ENCODE measurements at places on chromosomes 5 and 9. TPM values are rescaled to one million over a fixed set of nuclear protein-coding genes. Genes with fewer than 3 reads are reported as not detected.

The GABRA6 gene
- 0.29 TPM for total RNA-seq

The IFNA16 gene
- total RNA-seq = not detected

The FOXD1 gene
- total RNA-seq = 23.6 TPM

The SH3TC2 gene
- 10.6 TPM for total RNA-seq

The KCTD16 gene
- total RNA-seq = 1.1 TPM

The CRHBP gene
- not detected for total RNA-seq

The ARID3C gene
- total RNA-seq = not detected

The CACNA1B gene
- under 0.01 TPM for total RNA-seq

The LCN1 gene
- total RNA-seq = not detected

The CCL27 gene
- not detected for total RNA-seq

The NTRK2 gene
- total RNA-seq = 0.14 TPM

The DAB2IP gene
- 27.1 TPM for total RNA-seq

The DOK3 gene
- total RNA-seq = 2.2 TPM

The PLCXD3 gene
- 0.14 TPM for total RNA-seq

The PLAC8L1 gene
- not detected for total RNA-seq

The SLC34A1 gene
- not detected for total RNA-seq

The KCNV2 gene
- total RNA-seq = not detected

The WNT8A gene
- not detected for total RNA-seq

The SLC25A46 gene
- 60.4 TPM for total RNA-seq

The SPAAR gene
- not detected for total RNA-seq

The PLEKHG4B gene
- under 0.01 TPM for total RNA-seq

The TXNDC8 gene
- not detected for total RNA-seq

The GAS1 gene
- 10.3 TPM for total RNA-seq

The KIF20A gene
- total RNA-seq = 0.66 TPM

The PSAT1 gene
- total RNA-seq = 75.0 TPM

The SEMA6A gene
- total RNA-seq = 1.1 TPM

The NUDT12 gene
- total RNA-seq = 7.4 TPM

The GABRA1 gene
- not detected for total RNA-seq

The INSYN2B gene
- total RNA-seq = 4.6 TPM

The S100Z gene
- total RNA-seq = 0.14 TPM

The PAEP gene
- not detected for total RNA-seq

The SLC6A3 gene
- not detected for total RNA-seq

The KIF12 gene
- total RNA-seq = not detected

The NR2F1-AS1 gene
- total RNA-seq = 33.8 TPM

The RNF14 gene
- total RNA-seq = 49.9 TPM

The C9orf40 gene
- 1.5 TPM for total RNA-seq

The ARL14EPL gene
- total RNA-seq = not detected

The PPIC gene
- 37.0 TPM for total RNA-seq

The IFNA21 gene
- not detected for total RNA-seq

The CD14 gene
- total RNA-seq = 1.3 TPM

The C8G gene
- total RNA-seq = not detected

The SOHLH1 gene
- not detected for total RNA-seq

The PCBD2 gene
- total RNA-seq = 4.2 TPM

The SOX30 gene
- not detected for total RNA-seq

The ADAMTSL1 gene
- 18.6 TPM for total RNA-seq

The LHFPL2 gene
- total RNA-seq = 56.9 TPM

The SLC34A3 gene
- total RNA-seq = not detected

The PTPN3 gene
- 0.14 TPM for total RNA-seq

The PRDM9 gene
- not detected for total RNA-seq

The DBH gene
- not detected for total RNA-seq

The ARHGAP26 gene
- total RNA-seq = 3.1 TPM

The EIF4E1B gene
- not detected for total RNA-seq

The CHSY3 gene
- 15.6 TPM for total RNA-seq

The SLC2A6 gene
- total RNA-seq = 79.4 TPM

All from placental pericyte (primary cell).